ENCODE measurements at places on chromosomes 13 and 19.

- DNase-seq = no peak
Measured at GRCh38 chr13:99507986-99508385, 6.7 kb downstream of the TM9SF2 start.

- no peak for DNase-seq
Measured at GRCh38 chr13:29830000-29830399, 20.4 kb downstream of the UBL3 start.

DNA sequence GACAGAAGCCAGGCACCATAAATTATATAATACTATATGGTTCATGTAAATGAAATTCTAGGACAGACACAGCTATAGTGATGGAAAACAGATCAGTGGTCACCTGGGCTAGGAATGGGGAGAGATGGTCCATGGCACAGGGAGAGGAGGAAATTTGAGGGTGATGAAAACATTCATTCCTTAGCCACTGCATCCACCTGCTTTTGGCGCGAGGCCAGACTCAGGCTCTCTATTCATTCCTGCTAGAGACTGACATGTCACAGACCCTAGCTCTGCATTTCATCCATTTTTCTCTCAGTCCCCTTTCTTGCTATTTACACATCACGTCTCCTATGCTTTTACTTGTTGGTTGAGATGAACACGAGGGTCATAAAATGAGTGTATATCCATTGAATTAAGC lies 628.3 kb upstream of the SLC10A2 start:
- DNase-seq = no peak

- DNase-seq = peak; percentile 63
Measured at GRCh38 chr13:36858290-36858689, 39.3 kb downstream of the RFXAP start.

GRCh38 chr13:36414461-36414860 lies 17.8 kb upstream of the CCNA1 start:
- DNase-seq = peak; percentile 87

GRCh38 chr13:45362939-45363338 lies 22.0 kb upstream of the TPT1 start:
- DNase-seq = peak; percentile 84

GRCh38 chr13:98279473-98280175 lies 102.6 kb upstream of the RNF113B start:
- DNase-seq = peak; percentile 27

- DNase-seq = no peak
Measured at GRCh38 chr19:16470541-16470910, 1.2 kb downstream of the EPS15L1 start.

- DNase-seq = no peak
Measured at GRCh38 chr19:55156202-55157063, 1.1 kb downstream of the TNNI3 start.

DNA sequence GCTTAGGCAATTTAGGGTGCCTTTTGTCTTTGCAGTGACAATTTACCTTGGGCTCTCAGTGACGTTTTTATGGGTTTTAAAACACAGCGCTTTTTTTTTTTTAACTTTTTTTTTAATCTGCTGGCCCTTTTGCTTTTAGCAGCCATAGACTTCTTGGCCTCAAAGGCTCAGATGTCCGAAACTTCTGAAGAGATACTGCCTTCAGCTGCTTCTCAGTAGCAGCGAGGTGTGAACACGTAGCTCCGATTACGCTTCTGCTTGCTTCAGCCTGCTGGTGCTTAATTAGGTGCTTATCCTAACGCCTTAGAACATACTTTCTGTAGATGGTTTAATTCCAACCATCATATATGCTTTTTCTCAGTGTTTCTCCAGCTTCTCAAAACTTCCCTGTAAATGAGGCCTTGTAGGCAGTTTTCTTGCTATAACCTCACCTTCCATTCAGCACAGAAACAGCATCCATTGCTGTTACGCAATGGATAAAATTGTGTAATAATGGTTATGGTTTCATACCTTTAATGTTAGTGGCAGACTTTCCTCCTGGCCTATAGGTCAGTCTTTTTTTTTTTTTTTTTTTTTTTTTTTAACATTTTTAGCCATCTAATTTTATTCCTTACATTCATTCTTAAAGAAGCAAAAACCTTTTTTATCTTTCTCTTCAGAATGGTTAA lies 723.9 kb downstream of the GPC5 start:
- DNase-seq = peak; percentile 4

All from NB4 (cell line).